ENCODE measurements at places on chromosomes 6 and 20.

DNA sequence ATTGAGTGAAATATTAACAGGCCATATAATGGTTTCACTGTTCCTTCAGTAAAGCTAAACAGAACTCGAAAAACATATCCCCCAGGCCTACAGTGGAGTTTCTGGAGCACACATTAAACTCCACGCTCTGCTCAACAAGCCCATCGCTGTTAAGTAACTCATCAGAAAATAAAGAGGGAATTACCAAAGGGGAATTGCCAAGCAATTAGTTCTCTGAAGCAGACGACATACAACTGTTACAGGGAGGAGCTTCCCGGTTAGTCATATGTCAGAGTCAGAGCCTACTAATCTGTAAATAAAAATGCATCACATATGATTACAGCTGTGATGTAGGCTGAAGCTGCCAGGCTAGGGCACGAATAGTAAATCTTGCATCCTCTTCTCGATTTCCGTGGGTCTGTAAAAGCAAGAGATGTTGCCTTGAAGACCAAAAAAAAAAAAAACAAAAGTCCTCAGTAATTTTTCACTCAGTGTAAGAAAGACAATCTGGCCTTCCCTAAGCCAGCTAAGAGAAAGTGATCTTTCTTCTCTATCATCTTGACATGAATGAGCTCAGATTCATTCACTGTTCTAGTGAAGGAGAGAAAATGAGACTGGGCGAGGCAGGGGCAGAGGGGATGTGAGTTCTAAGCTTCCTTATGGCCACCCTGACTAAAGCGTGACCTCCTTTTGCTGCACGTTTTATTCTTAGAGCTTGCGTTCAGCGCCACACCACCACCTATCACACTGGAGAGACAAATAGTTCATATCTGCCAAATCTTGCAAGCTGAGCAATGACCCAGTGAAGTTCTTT lies 13.8 kb downstream of the ATXN1 start:
- no peak for DNase-seq

- no peak for DNase-seq
Measured at GRCh38 chr20:25692499-25692898, 4.2 kb downstream of the ZNF337 start.

DNA sequence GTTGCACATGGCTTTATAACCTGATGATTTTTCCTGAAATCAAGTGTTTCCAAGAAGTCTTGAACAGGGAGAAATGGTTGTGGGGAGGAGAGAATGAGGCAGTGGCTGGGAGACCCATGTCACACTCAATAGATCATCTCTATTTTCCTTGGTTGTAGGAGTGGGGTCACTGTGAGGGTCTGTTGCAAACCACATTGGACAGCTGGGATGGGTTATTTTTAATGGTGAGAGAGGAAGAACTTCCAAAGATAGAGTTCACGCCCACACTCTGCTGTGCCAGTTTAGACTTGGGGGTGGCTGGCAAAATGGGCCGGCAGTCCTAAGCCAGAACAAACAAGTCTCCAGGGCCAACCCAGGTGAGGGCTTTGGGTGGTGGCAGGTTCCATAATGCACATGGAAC lies 276.4 kb upstream of the PRND start:
- no peak for DNase-seq

DNA sequence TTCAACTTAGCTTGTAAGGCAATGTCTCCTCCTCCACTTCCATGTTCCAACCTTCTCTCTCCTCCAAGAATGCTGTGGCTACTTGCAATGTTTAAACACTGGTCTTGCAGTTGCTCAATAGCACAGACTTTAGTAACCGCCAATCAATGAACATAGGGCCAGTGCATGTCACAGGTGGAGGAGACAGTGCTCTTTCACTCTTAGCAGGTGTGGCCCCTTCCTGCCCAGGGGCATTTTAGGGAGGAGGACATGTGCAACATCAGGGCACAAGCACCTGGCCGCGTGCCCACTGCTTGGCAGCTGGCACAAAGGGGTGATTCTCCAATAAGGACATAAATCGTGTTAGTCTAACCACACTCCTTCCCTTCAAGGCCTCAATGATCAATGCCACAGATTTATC lies 41.3 kb downstream of the ADGRF1 start:
- no peak for DNase-seq

DNA sequence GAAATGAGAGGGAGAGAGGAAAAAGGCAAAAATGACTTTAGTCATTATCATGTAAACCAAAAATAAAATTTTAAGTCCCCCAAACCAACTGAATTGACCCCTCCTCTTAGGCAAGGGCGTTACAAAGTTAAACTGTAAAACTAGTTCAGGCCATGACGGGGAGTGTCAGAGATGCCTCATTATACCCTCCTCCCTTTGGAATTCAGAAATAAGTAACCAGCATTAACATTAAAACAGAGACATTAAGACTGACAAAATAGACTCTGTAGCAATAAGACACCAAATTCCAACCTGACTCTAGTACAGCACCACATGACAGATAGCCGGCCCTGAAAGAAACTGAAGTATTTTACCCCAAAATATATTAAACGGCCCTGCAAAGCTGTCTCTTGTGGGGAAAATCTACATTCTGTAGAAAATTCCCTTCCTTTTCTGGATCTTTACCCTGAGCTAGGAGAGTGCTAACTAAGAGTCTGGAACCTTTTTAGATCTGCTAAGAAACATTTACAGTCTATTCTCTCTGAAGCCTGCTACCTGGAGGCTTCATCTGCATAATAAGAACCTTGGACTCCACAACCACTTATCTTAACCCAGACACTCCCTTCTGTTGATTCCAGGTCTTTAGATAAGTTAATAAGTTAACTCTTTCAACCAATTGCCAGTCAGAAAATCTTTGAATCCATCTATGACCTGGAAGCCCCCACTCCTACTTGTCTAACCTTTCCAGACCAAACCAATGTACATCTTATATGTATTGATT lies 150.7 kb downstream of the PKHD1 start:
- DNase-seq, result no peak

DNA sequence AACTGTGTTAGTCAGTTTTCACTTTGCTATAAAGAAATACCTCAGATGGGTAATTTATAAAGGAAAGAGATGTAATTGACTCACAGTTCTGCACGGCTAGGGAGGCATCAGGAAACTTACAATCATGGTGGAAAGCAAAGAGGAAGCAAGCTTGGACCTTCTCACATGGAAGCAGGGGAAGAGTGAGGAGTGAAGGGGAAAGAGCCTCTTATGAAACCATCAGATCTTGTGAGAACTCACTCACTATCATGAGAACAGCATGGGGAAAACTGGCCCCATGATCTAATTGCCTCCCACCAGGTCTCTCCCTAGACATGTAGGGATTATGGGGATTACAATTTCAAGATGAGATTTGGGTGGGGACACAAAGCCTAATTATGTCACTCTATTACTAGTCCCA lies 41.3 kb upstream of the PLAGL1 start:
- no peak for DNase-seq

- DNase-seq, result no peak
Measured at GRCh38 chr6:74284284-74284683, 588.3 kb downstream of the CD109 start.

Data from NCI-H187 (cell line).